Gastroesophageal sphincter (tissue), 4 donors: ENCODE measurements at places on chromosomes 2 and 18.

DNA sequence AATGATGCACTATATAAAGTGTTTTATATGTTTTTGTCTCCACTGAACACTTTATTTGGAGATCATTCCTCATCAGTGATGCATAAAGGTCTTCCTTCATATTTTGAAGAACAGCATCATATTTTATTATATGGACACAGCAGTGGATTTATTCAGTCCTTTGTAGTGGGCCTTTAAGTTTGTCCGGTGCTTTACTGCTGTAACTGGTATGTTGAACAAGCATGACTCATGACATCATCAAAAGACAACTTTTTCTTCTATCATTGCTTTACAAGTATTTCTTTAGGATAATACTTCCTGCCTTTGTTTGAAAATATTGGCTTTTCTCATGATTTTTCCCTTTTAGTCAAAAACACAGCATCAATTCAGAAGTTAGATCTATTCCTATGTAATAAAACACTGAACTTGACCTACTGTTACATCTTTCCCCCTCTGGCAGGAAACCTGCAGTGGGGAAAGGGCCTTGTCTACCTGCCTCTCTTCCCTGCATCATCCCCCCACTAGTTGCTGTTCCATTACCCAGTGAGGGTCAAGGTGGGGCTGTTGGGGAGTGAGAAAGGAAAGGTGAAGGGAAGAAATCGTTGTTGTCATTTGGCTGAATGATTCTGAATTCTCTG, 241.2 kb downstream of the CYP26B1 start:
- ATAC-seq, result no peak

DNA sequence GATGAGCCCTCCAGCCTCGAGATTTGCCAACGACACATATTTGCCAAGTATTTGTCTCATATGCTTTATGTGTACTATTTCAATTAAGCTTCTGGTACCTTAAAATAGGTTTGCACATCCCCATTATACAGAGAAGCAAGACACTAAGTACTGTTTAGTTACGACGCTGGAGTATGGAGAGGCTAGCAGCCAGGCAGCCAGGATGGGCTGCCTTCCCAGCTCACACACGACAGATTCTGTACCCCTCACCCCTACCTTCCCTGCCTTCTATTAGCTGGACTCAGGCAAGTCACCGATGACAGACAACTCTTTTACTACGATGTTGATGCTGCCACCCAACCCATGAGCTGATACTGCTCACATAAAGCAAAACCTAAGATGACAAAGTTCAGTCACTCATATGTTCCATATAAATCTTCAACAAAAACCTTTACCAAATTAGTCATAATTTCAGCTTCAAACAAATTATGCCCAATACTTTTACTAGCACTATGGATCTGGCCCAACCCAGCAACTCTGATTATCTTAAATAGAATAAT, 17.0 kb downstream of the PDIA6 start:
- no peak for ATAC-seq

DNA sequence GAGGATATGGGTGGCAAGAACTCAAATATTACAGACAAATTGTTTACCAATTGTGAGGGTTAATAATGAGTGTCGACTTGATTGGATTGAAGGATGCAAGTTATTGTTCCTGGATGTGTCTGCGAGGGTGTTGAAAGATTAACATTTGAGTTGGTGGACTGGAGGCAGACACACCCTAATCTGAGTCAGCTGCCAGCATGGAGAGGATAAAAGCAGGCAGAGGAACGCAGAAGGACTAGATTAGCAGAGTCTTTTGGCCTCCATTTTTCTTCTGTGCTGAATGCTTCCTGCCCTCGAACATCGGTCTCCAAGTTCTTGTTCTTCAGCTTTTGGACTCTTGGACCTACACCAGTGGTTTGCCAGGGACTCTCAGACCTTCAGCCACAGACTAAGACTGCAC, 1503.7 kb downstream of the LRP1B start:
- ATAC-seq, result no peak

DNA sequence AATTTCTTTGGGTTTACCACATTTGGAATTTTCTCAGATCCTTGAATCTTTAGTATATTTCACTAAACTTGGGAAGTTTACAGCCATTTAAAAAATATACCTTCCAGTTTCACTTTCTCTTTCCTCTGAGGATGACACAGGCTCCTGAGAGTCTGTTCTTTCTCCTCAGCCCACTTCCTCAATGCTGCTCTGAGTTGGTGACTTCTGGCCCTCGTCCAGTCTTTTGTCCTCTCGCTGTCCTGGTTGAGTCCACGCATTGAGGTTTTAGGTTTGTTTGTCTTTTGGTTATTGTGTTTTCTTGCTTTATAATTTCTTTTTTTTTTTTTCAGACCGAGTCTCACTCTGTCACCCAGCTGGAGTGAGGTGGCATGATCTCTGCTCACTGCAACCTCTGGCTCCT, 40.7 kb upstream of the GALR1 start:
- no peak for ATAC-seq

GRCh38 chr2:151289972-151290866, 751 bp upstream of the NMI start:
- ATAC-seq, result peak; percentile 75

GRCh38 chr2:27831279-27832050, 58.7 kb downstream of the RBKS start:
- ATAC-seq, result no peak
